Breast epithelium (tissue), 4 donors: ENCODE measurements at places on chromosomes 6 and 20.
A peak's percentile ranks its signal among the peaks of the same experiment; 100 is the strongest.

DNA sequence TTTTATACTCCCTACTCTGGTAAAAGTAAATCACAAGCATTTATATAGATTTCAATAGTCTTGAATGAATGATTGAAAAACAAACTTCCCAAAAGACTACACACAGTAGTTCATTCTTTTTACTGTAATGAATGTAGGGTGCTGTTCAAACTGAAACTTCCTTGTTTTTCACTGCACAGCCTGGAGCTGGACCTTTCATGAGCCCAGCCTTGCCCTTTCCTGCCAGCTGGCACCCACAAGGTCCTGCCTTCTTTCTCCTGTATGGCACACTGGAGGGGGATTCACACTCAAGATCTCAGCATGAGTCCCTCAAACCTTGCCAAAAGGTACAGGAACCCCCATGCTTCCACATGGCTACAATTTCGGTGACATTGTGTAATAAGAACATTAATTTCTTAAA lies 50.9 kb downstream of the COL12A1 start:
- no peak for DNase-seq

DNA sequence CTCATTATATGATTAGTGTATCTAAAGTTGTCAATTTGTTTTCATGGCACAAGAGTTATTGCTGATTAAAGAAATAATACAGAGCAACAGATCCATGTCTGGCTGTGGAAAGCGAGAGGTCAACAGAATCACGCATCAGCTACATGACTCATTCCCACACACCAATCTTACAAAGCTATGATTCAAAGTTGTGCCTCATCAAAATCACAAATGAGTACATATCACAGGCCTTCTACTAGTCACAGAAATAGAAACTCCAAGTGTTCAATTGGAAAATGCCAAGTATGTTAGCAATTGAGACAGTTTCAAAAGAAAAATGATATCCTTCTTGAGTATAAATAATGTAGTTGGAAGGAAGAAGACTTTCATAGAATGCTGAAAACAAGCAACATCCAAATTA lies 57.8 kb upstream of the NKAIN2 start:
- DNase-seq: no peak

DNA sequence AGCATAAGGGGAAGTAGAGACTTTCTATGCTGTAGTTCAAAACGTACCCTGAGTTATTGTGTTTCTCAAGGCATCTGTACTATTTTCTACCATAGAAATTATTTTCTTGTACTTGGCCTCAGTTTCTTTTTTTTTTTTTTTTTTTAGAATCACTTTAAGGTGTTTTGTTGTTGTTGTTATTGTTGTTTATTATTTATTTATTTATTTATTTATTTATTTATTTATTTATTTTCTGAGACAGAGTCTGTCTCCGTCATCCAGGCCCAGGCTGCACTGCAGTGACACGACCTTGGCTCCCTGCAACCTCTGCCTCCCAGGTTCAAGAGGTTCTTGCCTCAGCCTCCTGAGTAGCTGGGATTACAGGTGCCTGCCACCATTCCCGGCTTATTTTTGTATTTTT lies 179.1 kb downstream of the GRIK2 start:
- DNase-seq: no peak

- DNase-seq: no peak
Observed at GRCh38 chr6:21164768-21165326, 428.7 kb upstream of the SOX4 start.

DNA sequence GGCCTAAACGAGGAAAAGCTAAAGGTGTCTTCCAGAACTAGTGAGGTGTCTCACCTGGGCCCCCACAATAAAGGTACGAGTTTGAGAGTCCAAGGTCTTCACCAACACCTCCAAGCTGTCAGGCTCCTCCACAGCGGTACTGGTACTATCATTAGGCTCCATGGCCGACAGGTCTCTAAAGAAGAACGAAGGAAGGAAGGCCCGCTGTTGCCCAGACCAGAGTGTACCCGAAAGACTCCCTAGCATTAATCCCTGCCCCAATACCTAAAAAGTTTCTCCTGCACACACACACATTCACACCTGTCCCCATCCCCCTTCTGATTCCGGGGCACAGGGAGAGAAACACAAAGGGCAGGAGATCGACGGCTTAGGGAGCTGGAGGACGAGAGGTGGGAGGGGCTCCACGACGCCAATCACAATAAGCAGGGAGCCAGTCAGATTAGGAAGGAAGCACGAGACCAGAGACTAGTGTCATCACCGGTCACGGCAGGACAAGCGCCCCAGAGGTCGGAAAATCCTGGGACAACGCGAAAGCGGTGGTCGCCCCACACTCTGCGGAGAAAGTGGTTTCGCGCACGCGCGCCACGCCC lies 764 bp downstream of the BAG6 start:
- peak; percentile 83 for DNase-seq

GRCh38 chr20:20360464-20360863 lies 7.4 kb upstream of the INSM1 start:
- no peak for DNase-seq

DNA sequence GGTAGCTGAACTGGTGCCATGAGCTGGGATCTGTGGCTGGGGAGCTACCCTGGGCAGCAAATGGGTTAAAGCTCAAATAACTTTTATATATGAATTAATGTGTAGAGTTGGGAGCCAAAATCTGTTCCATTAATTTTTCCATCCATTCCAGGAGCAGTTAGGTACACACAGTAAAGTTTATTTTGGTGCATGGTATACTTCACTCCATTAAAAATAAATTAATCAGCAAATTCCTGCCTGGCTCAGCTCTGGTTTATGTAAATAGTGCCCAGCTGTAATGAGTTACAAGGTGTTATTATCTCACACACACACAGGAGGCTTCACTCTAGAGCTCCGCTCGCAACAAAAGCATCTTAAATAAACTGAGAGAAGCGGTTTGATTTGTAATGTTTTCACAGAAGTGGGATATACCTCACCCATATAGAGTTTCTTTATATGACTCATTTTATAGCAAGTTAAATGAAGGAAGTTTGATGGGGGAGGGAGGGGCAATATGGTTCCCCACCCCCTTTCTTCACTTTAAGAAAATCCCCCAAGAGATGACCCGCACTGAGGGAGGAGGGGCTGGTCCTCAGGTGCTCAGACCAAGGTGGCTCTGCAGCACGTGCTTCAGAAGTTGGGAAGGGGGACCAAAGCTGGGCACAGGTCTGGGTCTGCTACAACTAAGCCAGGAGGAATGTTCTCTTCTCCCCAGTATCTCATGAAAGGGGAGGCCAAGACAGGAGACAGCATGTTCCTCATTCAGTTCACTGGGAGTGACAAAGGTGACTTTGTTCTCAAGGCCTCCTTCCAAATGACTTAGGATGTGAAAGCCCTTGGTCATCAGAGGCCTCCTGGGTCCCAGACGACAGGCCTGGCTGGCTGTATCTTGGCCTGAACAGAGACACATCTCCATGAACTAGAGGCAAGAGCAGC lies 10.5 kb upstream of the FAM83C start:
- DNase-seq: no peak

- DNase-seq: no peak
Observed at GRCh38 chr6:17220040-17220910, 60.9 kb upstream of the RBM24 start.

DNA sequence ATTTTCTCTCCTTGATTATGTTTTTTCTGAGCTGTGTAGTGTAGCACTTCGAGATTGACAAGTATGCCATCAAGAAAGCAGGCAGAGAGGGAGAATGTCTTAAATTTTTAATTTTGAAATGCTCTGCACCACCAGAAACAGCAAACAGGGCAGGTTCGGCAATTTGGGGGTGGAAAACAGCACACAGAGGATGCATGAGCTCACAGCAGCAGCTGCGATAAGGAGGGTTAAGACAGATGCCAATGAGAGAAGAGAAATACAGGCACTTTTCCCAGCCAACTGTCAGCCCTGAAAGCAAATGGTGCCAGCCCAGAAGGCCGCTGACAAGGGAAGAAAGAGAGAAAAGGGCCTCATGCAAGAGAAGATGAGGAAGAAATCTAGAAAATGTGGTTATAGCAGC lies 15.1 kb upstream of the SNRPB2 start:
- no peak for DNase-seq

GRCh38 chr20:53695797-53696527 lies 102.3 kb upstream of the ZNF217 start:
- no peak for DNase-seq

DNA sequence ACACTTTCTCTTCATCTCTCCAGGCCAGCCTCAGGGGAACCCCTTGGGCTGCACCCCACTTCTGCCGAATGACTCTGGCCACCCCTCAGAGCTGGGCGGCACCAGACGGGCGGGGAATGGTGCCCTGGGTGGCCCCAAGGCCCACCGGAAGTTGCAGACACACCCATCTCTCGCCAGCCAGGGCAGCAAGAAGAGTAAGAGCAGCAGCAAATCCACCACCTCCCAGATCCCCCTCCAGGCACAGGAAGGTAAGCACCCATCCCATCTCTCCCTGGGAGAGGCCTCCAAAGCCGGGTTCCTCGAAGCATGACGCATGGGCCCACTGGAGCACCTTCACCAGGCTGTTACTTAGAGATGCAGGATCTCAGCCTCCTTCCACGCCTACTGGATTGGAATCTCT lies 11.3 kb downstream of the MDFI start:
- no peak for DNase-seq

DNA sequence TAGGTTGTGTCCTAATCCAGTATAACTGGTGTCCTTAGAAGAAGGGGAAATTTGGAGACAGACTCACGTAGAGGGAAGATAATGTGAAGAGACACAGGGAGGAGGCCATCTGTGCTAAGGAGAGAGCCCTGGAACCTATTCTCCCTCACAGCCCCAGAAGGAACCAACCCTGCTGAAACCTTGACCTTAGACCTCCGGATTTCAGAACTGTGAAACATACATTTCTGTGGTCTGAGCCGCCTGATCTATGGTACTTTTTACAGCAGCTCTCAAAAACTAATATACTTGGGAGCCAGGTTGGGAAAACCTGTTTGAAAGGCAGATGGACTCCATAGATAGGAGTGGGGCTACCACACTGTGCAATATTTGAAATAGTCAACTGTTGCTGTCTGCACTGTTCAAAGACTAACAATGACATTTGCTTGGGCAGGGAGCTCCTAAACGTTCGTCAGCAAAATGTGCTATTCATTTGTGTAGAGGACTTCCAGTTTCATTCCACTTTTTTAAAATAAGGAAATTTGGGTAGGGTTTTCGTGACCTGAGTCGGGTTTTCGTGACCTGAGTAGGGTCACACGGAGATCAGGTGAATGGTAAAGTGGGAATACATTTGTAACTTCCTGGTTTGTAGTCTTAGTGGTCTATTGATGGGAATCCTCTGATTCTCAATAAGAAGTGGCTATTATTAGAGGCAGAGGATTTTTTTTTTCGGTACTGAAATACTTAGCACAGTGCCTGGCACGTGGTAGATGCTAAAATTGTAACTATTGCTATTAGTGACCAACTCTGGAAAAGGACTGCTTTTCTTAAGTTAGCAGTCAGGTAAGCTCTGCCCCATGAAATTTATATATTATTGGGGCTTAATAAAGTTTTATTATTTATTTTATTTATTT lies 11.4 kb downstream of the TAGAP start:
- no peak for DNase-seq

GRCh38 chr6:3961581-3962215 lies 112.5 kb downstream of the FAM50B start:
- no peak for DNase-seq

DNA sequence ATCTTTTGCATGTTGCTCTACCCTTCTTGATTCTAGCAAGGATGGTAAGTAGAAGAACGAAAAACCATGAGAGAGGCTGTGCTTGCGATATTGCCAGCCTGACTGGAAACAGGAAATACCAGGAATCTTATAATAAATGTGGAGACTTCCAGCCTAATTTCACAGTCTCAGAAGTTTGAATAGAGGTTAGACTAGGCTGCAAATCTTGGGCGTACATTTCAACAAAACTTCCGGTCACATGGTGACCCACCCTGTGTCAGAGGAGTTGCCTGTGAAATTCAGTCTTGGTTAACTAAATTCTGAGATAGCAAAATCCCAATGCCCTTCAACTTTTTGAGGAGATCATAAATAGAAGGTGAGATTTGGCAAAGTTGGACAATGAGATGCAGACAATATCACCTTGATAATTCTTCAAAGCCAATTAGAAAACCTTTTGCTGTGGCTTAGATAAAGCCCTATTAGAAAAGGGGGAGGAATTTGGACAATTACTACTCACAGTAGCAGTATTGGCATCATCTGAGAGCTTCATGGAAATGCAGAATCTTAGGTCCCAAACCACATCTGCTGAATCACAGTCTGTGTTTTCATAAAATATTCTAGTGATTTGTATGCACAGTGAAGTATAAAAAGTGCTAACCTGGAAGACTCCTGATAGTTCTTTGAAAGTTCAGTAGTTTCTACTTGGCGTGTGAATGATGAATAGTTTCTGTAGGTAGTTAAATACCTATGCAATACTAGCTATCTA lies 262.0 kb upstream of the JAG1 start:
- no peak for DNase-seq

DNA sequence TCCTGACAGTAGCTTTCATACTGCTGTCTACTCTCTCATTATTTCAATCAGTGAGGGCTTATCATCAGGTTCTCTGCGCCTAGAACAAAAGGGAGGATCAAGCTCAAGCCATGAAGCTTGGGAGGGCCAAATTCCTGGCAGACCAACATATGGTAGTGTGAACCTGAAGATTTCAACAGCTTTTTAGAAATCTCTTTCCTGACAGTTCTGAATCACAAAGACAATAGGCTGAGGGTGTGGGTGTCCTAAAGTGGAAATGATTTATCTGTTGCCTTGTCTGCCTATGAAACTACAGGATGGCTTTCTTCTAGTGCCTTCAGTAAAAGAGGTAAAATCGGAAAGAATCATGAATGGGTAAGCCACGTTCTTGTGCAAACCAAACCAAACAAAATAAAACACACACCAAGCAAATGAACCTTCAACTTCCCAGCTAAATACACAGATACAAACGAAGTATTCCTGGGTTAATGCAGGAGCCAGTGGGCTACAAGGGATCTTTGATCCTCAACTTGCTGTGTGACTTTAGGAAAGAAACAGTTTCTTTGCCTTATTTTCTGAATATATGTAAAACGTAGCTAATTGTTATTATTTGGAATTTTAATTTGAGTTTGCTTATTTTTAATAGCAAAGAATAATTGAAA lies 2.7 kb upstream of the RHAG start:
- no peak for DNase-seq

- no peak for DNase-seq
Observed at GRCh38 chr20:652615-653109, 338 bp downstream of the SRXN1 start.

DNA sequence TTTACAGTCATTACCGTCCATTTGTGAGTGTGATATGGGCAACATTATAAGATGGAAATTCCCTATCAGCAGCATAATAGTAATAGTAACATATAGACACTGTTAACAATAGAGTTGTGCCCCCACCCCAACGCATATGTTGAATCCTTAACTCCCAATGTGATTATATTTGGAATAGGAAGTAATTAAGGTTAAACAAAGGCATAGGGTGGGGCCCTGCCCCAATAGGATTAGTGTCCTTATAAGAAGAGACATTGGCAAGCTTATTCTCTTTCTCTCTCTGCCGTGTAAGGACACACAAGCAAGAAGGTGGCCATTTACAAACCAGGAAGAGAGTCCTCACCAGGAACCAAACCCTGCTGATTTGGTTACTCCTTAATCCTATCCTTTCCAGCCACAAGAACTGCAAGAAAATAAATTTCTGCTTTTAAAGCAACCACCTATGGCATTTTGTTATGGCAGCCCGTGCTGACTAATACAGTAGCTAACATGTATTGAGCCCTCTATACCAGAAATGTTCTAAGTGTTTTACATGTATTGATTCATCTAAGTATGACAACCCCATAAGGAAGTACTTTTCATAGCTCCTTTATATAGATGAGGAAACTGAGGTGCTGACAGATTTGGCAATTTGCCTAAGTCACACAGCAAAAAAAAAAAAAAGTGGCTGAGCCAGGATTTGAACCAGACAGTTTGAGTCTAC lies 114.2 kb downstream of the BCAS1 start:
- DNase-seq: no peak

- DNase-seq: no peak
Observed at GRCh38 chr20:18265441-18265840, 22.9 kb upstream of the ZNF133 start.
